A549 treated with Mapracorat at 1 μM for 4 hours (cell line): ENCODE measurements at places on chromosomes 13 and 19. TPM values are rescaled to one million over a fixed set of nuclear protein-coding genes. Genes with fewer than 3 reads are reported as not detected.

Gene ZIC5
- 2.3 to 3.0 TPM (median 2.5 TPM) in 5 replicates for total RNA-seq

Gene REEP6
- total RNA-seq: 4.4 to 5.8 TPM (median 4.9 TPM) in 5 replicates

Gene ZNF681
- total RNA-seq: not detected in 5 replicates

Gene PNMA8B
- not detected in 5 replicates for total RNA-seq

Gene DCT
- total RNA-seq: not detected in 5 replicates

Gene ZNF626
- total RNA-seq: not detected in 5 replicates

Gene KRTDAP
- not detected in 5 replicates for total RNA-seq

Gene RNASEH2A
- total RNA-seq: 39.1 to 48.3 TPM (median 46.8 TPM) in 5 replicates

Gene CACNG6
- 9.3 to 13.4 TPM (median 12.4 TPM) in 5 replicates for total RNA-seq

Gene C5AR1
- total RNA-seq: 1.6 to 2.9 TPM (median 2.1 TPM) in 5 replicates

Gene RAB8A
- total RNA-seq: 47.1 to 83.7 TPM (median 48.3 TPM) in 5 replicates

Gene TMIGD2
- total RNA-seq: not detected in 5 replicates

Gene LENG9
- 4.4 to 7.6 TPM (median 7.0 TPM) in 5 replicates for total RNA-seq

Gene TMEM38A
- total RNA-seq: 0.98 to 2.0 TPM (median 1.3 TPM) in 5 replicates

Gene ZNF723
- not detected in 5 replicates for total RNA-seq

Gene DHDH
- total RNA-seq: 0.80 to 2.3 TPM (median 1.2 TPM) in 5 replicates

Gene OR7E24
- total RNA-seq: not detected in 5 replicates

Gene ADAT3
- total RNA-seq: 2.4 to 6.7 TPM (median 5.2 TPM) in 5 replicates

Gene CLIP3
- total RNA-seq: 0.72 to 1.3 TPM (median 0.84 TPM) in 5 replicates

Gene KPNA3
- 27.9 to 32.2 TPM (median 30.7 TPM) in 5 replicates for total RNA-seq

Gene NLRP4
- 0.18 TPM in 1 of 5 replicates, not detected in the others for total RNA-seq

Gene C19orf38
- total RNA-seq: 0.14 to 0.30 TPM (median 0.15 TPM) in 3 of 5 replicates, not detected in the others

Gene LGALS14
- total RNA-seq: not detected in 5 replicates

Gene ZNF536
- not detected in 5 replicates for total RNA-seq

Gene CYSLTR2
- total RNA-seq: not detected in 5 replicates

Gene BCL3
- 36.2 to 64.0 TPM (median 57.4 TPM) in 5 replicates for total RNA-seq

Gene MAP2K7
- total RNA-seq: 10.6 to 15.8 TPM (median 15.4 TPM) in 5 replicates

Gene FBXO17
- 59.5 to 82.4 TPM (median 78.3 TPM) in 5 replicates for total RNA-seq

Gene NOSIP
- total RNA-seq: 88.3 to 108 TPM (median 105 TPM) in 5 replicates

Gene EBPL
- 51.2 to 70.3 TPM (median 69.4 TPM) in 5 replicates for total RNA-seq

Gene ZNF560
- total RNA-seq: not detected in 5 replicates

Gene ZNF579
- total RNA-seq: 19.1 to 31.9 TPM (median 29.7 TPM) in 5 replicates

Gene ZNF234
- 1.9 to 2.6 TPM (median 2.1 TPM) in 5 replicates for total RNA-seq

Gene GJA3
- 0.83 to 1.4 TPM (median 1.3 TPM) in 5 replicates for total RNA-seq

Gene TBXA2R
- 0.79 to 1.5 TPM (median 1.3 TPM) in 5 replicates for total RNA-seq

Gene C19orf73
- 1.2 to 2.4 TPM (median 1.6 TPM) in 5 replicates for total RNA-seq

Gene ZNF829
- total RNA-seq: 0.30 to 0.44 TPM (median 0.34 TPM) in 5 replicates

Gene SYCN
- not detected in 5 replicates for total RNA-seq

Gene FFAR2
- not detected in 5 replicates for total RNA-seq

Gene AP1M2
- 26.8 to 54.6 TPM (median 42.7 TPM) in 5 replicates for total RNA-seq

Gene PRTN3
- 0.13 to 0.42 TPM (median 0.30 TPM) in 5 replicates for total RNA-seq

Gene R3HDM4
- total RNA-seq: 25.9 to 43.5 TPM (median 37.1 TPM) in 5 replicates

Gene IRGC
- not detected in 5 replicates for total RNA-seq

Gene MOB3A
- total RNA-seq: 12.3 to 13.7 TPM (median 13.2 TPM) in 5 replicates

Gene TLE6
- 4.1 to 6.6 TPM (median 5.0 TPM) in 5 replicates for total RNA-seq
